Activated T-helper 1 cell treated with anti-CD3 and anti-CD28 coated beads, Interleukin-2, amount 50 U/mL, for 16 hours (primary cell): ENCODE measurements at places on chromosomes 16 and 17.

GRCh38 chr17:71417142-71417541 lies 703.7 kb upstream of the SOX9 start:
- no peak for DNase-seq

GRCh38 chr16:1870365-1871082 lies 1.4 kb downstream of the MEIOB start:
- DNase-seq: no peak

DNA sequence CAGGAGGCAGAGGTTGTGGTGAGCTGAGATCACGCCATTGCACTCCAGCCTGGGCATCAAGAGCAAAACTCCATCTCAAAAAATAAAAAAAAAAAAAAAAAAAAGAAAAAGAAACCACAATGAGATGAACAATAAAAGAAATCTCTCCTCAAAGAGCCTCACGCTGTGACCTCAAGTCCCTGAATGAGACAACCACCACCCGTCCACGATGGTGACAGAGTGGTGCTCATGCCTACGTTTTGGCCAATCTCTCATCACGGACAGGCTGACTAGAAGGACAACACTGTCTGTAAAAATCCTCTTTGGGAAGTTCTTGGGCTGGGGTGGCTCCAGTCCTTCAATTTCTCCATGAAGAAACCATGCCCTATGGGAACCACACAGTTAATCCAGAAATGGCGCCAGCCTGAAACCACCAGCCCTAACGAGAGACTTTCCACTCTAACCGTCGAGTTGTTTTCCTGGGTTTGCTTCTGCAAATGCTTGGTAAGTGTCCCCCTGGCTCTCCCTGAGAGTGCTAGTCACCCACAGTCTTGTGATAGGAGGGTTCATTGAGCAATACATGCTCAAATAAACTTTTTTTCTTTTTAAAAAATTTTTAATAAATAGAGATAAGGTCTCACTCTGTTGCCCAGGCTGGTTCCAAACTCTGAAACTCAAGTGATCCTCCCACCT lies 15.0 kb upstream of the PRSS27 start:
- no peak for DNase-seq

GRCh38 chr16:17173281-17173680 lies 297.5 kb downstream of the XYLT1 start:
- no peak for DNase-seq

DNA sequence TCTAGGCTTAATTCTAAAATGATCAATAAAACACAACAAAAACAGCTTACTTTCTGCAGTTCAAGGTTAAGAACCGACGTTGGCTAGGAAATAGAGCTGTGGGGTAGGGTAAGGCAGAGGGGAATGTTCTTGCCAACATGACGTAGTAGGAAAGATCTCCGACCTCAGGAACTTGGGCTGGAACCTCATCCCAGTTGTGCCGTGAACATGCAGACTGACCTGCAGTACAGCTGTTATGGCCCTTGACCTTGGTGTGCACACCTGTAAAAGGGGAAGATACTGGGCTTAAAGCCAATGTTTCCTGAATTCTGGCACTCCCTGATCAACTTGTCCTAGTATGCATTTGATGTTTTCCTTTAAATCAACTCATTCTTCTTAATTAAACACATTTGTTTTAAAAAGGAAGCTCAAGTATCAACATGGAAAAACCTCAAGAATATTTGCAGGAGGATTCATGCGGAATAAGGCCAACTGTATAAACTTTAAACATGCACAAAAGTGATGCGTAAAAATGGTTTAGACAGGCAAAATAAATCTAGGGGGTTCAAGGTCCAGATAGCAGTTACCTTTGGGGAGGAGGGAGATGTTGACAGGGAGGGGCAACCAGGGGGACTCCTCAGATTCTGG lies 14.2 kb upstream of the SLC6A2 start:
- no peak for DNase-seq

DNA sequence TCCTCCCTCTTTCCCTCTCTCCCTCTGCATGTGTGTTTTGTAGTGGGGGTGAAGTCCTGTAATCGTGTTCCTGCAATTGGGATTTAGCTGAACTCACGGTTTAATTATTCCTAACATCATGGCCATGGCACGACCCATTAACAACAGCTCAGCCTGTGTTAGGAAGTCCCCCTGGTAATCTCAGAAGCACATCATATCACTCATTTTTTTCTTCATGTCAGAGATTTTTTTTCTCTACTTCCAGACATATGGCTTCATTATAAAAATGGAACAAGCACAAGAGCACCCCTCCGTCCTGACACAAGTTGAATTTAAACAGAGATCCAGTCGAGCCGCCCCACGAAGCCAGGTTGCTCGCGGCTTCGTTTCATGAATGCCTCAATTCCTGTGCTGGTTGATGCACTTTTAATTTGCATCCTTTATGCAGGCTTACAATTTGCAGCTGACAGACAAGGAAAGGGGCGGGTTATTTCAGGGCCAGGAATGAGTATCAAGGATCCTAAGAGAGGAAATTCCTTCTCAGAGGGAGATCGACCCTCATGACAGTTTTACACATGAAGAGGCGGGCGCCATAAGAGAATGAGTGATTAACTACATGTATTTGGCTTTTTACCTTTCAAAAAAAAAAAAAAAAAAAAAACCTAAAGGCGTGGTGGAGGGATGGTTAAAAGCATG lies 192.9 kb downstream of the MAF start:
- DNase-seq: no peak

DNA sequence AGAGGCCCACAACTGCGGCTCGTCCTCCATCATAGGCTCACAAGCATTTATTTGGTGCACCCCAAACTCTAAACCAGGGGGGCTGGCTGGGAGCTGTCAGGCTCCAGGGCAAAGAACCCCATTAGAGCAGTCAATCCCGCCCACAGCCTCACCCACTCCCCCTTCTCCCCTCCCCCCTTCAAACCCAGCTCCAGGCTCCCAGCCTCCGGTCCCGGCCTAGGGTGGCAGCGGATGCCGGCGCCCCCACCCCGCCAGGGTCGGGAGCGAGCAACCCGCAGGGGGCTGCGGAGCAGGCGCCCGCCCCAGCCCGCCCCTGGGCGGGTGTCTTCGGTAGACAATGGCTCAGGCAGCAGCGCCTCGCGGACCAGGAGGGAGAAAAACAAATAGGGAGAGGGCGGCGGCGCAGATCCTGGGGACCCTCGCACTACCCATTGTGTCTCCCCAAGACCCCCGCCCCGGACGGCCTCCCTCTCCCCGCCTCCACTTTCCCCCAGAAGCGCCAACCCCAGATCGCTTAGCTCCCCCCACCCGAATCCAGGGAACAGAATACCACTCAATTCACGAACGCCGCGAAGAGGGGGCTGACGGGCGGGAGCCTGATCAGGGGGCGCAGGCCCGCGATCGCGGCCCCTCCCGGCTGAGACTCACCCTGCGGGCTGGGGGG lies 572 bp downstream of the FAM171A2 start:
- DNase-seq: no peak

GRCh38 chr16:89643769-89644300 lies 13.7 kb downstream of the CHMP1A start:
- DNase-seq: no peak

DNA sequence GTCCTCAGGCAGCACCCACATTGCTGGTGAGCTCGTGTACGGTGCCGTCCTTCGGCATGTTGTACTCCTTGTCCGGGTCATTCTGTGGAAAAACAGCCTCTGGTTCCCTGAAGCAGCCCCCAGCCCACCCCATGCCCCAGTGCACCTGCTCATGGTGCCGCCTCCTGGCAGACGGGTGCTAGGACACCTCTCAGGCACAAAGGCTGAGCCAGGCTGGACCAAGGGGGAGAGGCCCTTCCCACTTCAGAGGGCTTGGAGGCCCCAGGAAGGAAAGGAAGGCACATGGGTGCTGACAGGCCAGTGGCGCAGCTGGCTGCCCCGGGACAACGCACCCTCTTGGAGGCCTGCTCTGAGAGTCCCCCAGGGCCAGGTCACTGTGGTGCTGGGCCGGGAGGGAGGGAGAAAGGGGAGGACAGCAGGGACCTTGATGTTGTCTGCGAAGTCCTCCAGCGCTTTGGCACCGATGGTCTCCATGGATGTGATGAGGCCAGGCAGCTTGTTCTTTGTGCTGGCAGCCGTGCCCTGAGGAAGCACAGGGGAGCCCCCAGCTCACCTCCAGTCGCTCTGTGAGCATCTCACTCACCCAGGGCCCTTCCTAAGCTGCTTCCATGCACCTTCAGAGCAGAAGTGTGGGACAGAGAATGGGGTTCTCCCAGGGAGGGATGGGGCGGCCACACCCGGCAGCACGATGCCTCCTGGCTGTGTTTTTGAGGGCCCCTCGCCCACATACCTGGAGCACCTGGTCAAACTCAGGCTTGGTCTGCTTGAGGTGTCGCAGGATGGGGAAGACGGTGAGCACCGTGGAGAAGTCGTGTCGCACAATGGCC lies 9.3 kb downstream of the ZACN start:
- DNase-seq: no peak

DNA sequence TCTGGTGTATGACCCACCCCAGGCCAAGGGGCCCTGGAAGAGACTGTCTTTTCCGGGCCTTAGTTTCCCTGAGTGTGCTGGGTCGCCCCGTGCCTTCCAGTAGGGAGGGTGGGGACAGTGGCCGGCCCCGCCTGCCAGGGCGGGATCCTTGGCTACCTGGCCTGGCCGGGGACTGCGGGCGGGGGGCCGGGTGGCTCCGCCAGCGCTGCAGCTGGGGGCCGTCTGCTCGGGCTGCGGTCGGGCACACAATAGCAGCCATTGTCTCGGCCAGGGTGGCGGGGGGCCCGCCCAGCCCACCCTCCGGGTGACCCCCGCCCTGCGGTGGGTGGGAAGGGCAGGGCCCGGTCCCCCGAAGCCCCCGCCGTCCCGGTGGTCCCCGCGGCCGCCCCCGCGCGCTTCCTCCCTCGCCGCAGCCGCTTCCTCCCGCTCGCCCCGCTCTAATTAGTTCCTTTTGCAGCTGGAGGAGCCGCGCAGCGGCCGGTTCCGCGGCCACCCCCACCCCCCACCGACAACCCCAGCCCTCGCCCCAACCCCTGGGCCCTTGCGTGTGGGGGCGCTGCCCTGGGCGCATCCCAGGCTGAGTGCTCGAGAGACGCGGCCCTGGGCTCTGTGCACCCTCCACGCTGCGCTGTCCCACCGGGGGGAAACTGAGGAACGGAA lies 11.6 kb downstream of the GLIS2 start:
- no peak for DNase-seq

GRCh38 chr17:36846410-36847292 lies 90.6 kb upstream of the LHX1 start:
- no peak for DNase-seq

- DNase-seq: no peak
Measured at GRCh38 chr17:40293363-40293762, 5.7 kb downstream of the CDC6 start.

DNA sequence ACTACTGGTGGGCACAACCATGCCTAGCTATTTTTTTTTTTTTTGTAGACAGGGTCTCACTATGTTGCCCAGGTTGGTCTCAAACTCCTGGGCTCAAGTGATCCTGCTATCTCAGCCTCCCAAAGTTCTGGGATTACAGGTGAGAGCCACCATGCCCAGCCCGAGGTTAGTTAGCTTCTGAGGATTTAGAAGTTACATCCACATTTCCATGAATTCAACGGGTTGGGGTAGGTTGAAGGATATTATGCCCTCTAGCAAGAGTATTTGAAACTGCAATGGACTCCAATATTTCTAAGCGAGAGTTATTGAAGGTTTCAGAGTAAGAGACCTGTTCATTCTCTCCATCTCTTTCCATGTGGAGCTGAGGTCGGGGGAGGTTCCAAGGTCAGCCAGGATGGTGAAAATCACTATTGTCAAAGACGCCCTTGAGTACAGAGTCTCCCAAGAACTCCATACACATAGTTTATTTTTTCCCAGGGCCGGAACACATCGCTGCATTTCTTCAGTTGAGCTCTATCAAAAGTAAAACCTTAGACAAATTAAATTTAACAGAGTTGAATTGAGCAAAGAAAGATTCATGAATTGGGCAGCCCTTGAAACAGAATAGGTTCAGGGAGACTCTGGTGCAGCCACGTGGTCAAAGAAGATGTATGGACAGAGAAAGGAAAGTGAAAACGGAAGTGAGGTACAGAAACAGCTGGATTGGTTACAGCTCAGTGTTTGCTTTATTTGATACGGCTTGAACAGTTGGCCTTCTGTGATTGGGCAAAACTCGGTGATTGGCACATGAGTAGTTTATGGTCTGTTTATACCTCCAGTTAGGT lies 19.0 kb upstream of the ITPRIPL2 start:
- no peak for DNase-seq

GRCh38 chr17:1783834-1784611 lies 22.2 kb downstream of the SERPINF1 start:
- DNase-seq: no peak

- DNase-seq: no peak
Measured at GRCh38 chr17:27105636-27106035, 188.3 kb upstream of the WSB1 start.

GRCh38 chr17:9768381-9768934 lies 22.9 kb downstream of the DHRS7C start:
- DNase-seq: no peak

DNA sequence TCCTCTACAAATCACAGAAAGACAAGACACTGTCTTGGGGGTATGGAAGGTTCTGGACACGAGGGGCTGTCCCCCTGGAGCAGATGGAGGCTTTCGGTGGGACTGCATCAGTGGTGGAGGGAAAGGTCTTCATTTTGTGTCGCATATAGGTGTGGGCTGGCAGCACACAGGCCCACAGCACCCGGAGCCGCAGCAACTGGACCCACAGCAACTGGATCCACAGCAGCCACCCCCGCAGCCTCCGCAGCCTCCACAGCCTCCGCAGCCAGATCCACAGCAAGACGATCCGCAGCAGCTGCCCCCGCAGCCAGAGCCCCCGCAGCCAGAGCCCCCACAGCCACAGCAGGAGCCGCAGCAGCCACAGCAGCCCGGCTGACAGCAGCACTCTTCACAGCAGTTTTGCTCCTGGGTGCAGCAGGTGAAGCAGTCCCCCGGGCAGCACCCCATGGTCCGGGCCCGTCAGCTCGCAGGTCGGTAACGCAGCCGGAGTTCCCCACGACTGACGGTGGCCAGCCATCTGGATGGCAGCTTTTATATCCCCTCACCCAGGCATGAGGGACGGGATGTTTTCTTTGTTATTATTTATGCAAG lies at the start of gene KRTAP17-1:
Gene KRTAP17-1, minus strand, starts transcription at position 507 of the 591 bp plus-strand sequence. Its CDS starts 60 bp downstream, at position 447.
- DNase-seq: no peak

GRCh38 chr16:11024333-11025053 lies 80.1 kb downstream of the CLEC16A start:
- DNase-seq: no peak

DNA sequence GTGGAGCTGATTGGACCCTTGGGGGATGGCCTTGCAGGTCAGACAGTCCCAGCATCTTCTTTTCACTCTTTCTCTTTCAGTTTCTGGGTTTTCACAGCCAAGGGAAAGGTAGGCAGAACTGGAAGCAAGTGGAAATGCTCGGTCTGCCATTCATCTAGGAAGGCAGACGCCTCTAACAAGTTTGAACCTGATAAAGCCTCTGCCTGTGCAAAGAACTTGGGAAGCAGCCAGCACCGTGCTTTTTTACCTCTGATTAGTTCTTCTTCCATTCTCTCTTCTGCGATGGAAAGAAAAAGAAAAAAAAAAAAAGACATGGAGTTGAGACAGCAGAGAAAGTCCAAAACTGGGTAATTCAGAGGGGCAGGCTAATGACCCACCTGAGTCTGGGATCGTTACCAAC lies 997.8 kb upstream of the EEF2KMT start:
- DNase-seq: no peak

- DNase-seq: no peak
Measured at GRCh38 chr17:83103200-83103942, 24.0 kb downstream of the METRNL start.

- DNase-seq: no peak
Measured at GRCh38 chr17:29653995-29654714, 31.4 kb upstream of the CORO6 start.
